CD8-positive, alpha-beta T cell (primary cell): ENCODE measurements at places on chromosomes 7 and 10. TPM values are rescaled to one million over a fixed set of nuclear protein-coding genes. Genes with fewer than 3 reads are reported as not detected.

DNA sequence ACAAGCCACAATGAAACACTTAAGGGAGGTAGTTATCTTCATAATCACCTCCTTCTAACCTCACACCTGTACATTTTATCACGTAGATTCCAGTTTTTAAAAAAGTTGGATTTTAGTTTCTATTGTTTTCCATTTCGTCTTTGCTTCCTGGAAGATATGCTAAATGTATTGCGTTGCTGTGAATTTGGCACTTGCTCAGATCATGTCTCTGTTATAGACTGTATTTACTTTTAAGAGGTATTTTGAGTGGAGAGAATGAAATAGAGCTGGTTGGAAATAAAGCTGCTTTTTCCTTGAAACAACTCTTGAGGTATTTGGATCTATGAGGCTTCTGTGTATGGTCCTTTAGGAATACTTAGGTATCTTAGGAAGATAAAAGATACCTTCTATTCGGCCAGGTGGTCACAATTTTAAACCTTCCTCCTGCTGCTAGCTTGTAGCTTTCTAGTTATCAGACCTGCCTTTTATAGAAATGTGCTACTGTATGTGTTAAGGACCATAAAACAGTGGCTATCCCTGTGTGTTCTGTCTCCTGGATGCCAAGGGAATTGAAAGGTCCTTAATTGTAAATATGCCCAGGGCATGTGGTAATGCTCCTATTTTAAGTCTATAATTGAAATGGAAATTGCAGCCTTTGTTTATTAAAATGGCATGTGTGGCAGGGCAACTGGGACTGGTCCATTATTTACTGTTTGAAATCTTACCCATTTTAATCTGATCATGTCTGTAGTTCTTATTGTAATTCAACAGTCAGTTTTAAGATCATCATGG, 147.7 kb downstream of the SND1 start:
- no peak for DNase-seq

DNA sequence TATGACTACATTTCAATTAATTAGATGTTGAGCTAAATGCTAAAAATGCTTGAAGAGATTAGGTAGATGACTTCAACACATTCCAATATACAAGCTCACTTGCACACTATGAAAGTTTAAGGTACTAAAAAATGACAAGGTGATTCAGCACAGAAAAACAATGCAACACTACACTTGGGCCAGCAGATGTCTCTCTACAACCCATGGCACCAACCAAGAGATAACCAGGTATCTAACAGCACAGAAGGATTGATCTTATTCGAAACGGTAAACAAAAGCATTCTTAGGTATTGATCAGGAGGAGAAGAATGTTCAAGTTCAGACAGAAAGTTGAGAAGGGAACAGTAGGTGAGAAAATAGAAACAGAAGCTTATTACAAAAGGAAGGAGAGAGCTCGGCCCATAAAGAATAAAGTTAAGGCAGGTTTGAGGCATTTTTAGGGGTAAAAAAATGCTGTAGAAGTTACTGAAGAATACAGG, 248.2 kb upstream of the KLF14 start:
- DNase-seq: no peak

DNA sequence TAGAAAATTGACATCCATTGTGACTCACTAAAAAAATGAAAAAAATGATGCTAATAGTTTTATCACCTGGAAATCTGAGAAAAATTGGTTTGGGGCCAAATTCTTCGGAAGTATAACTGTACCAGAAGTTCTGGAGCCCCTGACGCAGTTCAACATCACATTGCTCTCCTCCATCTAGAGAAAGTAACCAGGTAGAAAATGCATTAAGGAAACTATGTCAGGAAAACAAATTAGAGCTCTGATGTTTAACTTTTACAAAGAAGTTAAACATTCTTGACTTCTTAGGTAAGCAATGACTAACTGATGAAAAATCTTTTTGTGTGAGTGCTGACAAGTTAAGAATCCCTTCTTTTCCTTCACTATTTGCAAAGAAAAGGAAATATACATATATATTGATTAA, 61.1 kb upstream of the TMEM196 start:
- no peak for DNase-seq

- no peak for DNase-seq
These were observed 146.4 kb downstream of the RGS10 start for GRCh38 chr10:119396008-119396708.

- peak; percentile 93 for DNase-seq
These were observed 61.6 kb downstream of the GRK5 start for GRCh38 chr10:119268871-119269506.

GRCh38 chr10:123999956-124000615, 93.3 kb downstream of the CHST15 start:
- no peak for DNase-seq

DNA sequence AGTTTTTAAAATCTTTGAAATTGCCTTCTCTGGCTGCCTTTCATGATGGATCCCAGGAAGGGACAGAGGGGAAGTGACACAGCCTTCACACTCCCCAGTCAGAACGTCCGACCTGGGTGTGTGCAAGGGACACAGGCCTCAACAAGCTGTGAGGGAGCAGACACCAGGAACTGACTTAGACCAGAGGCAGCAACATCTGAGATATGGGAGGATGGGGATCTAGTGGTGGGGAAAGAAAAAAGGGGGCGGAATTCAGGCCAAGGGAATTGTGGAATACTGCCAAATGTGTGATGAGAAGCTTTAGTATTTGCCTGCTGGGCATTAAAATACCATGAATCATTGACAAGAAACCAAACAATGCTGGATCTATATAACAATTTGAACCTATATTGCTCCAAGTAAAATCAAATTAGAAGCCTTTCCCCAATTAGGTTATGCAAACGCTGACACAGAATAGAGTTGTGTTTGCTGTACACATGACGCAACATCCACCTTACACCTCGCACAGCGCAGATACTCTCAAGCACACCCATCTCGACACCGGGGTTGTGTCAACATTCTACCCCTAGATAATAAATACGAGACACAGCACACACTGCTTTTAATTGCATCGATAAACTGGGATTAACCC, 17.2 kb upstream of the MNX1 start:
- DNase-seq: no peak

- peak; percentile 20 for DNase-seq
These were observed 500 bp downstream of the CUL1 start for GRCh38 chr7:148699024-148699781.

- DNase-seq: no peak
These were observed 152.0 kb upstream of the TMEM72 start for GRCh38 chr10:44759122-44759521.

GRCh38 chr10:95260397-95260881, 30.4 kb downstream of the PDLIM1 start:
- no peak for DNase-seq

GRCh38 chr7:108408296-108408991, 47.8 kb downstream of the NRCAM start:
- DNase-seq: no peak

GRCh38 chr7:119175911-119176627, 951.6 kb downstream of the ANKRD7 start:
- DNase-seq: no peak

DNA sequence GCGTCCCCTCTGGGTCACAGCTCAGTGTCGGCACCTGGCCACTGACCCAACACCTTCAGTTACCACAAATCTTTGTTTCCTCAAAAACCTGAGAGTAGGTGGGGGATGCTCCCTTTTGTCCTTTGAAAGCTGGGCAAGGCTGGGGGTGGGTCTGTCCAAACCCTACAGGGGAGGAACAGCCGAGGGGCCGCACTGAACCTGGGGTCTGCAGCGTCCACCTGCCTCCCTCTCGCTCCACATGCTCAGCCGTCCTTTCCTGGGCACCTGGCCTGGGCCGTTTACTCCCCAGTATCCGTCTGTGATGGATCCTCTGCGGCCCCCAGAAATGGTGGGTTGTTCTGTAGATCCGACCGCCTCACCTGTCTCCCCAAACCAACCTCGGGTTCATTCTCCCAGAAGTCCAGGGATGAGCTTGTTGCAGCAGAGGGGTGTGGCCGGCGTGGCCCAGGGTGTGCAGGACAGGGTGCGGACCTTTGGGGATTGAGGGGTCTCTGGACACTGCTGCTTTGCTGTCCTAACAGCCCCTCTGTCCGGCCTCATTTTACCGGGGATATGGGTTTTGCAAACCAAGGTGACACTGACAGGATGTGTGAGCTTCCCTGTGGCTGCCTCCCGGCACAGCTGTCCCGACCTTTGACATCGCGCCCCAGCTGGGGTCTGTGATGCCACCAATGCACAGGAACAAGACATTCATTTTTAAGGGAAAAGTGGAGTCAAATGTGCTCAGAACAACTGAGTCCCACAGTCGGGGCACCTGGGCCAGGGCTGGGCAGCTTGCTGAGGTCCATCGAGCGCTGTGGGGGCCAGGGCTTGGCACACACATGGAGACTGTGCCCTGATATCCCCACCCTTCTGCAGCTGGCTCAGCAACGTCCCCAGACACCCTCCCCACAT, 115.9 kb downstream of the VIPR2 start:
- DNase-seq: no peak

DNA sequence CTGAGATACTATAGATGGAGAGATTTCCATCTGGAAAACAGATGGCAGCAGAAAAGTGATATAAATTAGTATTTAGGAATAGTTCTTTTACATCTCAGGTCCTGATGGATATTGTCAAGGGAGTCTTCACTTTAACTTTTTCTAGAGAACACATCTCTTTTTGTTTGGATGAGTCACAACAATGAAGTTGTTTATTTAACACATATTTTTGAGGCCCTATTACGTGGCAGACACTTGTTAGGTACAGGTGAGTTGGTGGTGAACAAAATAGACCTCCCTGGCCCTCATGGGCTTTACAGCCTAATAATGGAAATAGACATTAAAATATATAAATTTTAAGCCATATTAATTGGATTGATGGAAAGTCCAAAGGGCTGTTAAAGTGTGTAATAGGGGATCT, 168.3 kb downstream of the VTI1A start:
- no peak for DNase-seq

- DNase-seq: no peak
These were observed 52.9 kb upstream of the CACNB2 start for GRCh38 chr10:18087355-18087754.

DNA sequence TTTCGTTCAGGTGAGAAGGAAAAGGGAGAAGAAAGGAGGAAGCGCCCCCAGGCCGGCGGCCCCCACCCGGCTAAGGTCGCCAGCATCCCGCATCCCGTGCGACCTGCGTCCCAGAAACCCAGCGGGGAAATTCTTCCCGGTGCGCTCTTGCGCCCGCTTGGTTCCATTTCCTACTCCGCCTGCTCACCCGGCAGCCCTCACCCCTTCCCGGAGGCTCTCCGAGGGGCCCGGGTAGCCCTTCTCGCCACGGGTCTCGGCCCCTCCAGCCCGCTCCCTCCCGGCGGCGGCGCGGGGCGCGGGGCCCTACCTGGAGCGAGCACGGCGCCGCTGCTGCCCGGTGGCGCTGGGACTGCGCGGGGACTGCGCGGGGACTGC, at the start of gene PRKCQ:
PRKCQ (minus strand) TSS at position 373 of the 375 bp plus-strand sequence. CDS start 65,141 bp downstream, outside the sequence.
- DNase-seq: no peak

DNA sequence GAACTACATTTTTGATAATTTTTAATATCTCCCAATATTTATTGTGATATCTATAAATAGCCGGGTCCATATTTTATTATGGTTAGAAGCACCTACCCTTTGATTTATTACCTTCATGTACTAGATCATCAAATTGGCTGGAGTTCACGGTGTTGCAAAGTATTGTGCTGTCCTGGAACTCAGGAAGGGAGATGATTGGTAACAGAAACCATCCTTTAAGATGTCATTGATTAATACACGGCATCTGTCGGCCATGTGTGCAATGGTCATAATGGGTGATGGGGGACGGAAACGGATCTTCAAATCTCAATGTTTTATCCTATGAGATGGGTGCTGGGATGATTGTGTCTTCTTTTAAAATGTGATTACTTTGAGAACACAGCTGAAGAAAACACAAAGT, 157.0 kb downstream of the NEBL start:
- no peak for DNase-seq

GRCh38 chr10:5076615-5077014, 17.6 kb upstream of the AKR1C3 start:
- no peak for DNase-seq

GRCh38 chr7:90709501-90710465, 113.7 kb downstream of the CDK14 start:
- no peak for DNase-seq

Gene GIMAP1
- total RNA-seq: 6.2 TPM

Gene SH2B2
- total RNA-seq: 1.8 TPM

Gene ANKRD22
- total RNA-seq: not detected

Gene ACTL6B
- not detected for total RNA-seq

Gene VPS50
- 20.2 TPM for total RNA-seq

Gene PNLIPRP2
- not detected for total RNA-seq

Gene FAM25G
- not detected for total RNA-seq

Gene SLC13A1
- total RNA-seq: not detected

Gene NUDT1
- 9.0 TPM for total RNA-seq
